CD8-positive, alpha-beta T cell (primary cell): ENCODE measurements at places on chromosomes 7 and 10.
A peak's percentile ranks its signal among the peaks of the same experiment; 100 is the strongest.

GRCh38 chr7:87797798-87798403, 78.3 kb downstream of the SLC25A40 start:
- DNase-seq = no peak

DNA sequence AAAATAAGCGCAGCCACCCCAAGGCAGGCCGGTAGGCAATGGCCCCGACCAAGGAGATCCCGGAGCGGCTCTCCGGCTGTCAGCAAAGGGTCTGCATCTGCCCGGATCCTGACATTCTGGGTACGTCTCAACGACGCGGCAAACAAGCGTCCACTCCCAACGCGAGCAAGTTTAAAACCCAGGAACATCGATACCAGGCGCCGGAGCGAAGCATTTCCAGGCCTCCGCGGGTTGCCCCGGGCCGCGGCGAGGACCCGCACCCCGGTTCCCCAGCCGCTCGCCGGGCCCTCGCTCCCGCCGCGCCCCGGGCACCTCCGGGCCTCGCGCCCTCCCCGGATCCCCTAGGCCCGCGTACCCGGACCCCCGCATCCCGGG, 453 bp downstream of the URGCP start:
- DNase-seq = no peak

DNA sequence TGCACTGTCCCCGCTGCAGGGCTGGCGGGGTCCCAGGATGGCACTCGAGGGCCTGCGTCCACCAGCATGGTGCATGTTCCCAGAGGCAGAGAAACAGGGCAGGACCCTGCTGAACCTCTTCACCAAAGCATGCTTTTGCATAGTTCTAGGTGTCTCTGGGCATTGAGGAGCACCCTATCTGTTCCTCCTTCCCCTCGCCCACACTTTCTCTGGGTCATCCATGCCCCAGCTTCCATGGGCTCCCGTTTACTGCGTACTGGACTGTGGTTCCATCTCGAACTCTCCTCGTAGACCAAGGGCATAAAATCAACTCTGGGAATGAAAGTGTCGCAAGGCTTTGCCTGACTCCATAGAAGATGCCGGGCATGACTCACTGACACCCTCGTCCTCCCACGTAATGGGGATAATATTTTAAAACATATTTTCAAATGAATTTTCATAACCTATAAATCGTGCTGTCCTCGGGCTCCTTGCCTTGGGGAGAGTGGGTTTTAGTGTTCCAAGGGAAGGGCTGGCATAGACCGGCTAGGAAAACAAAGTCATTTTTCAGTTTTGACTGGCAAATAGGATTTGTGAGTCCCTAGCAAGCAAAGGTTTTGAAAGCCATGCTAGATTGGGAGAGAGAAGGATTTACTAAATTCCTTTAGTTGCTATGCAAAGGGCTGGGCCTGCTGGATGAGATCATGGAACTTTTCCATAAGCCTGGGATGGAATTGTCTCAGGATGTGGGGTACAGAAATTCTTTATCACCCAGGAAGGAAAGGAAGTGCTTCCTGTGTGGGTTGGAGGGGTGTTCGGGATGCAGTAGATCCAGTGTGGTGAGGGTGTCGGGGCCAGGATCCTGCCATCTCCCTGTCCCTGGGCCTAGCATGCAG, 498.7 kb upstream of the MKI67 start:
- no peak for DNase-seq

GRCh38 chr7:141700848-141701371, 1.1 kb downstream of the DENND11 start:
- DNase-seq = no peak

DNA sequence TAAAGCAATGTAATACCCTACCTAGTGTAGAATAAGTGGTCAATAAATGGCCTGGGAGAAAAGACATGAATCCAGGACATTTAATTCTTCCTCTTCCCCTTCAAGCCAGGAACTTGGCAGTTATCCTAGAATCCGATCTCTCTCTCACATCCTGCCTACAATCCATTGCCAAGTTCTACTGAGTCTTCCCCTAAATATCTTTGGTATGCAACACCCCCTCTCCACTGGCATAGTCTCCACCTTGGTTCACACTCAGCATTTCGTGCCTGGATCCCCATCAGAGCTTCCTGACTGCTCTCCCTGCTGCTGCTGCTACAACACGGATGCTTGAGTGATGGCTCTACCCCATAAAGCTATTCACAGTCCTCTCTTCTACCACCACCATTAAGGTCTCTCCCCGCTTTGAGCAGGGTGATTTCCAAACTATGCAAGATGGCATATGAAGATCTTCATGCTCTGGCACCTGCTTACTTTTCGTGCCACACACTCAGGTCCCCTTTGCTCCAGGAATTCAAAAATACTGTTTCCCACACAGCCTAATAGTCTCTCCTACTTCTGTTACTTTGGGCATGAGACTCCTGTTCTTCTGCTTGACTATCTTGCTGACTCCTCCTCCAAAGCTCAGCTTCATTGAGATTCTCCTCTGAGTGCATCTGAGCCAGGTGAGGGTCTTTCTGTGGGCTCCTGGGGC, 4.8 kb downstream of the ANK3 start:
- no peak for DNase-seq

- DNase-seq = peak; percentile 29
Measured at GRCh38 chr10:17805921-17806577, 3.1 kb upstream of the MRC1 start.

DNA sequence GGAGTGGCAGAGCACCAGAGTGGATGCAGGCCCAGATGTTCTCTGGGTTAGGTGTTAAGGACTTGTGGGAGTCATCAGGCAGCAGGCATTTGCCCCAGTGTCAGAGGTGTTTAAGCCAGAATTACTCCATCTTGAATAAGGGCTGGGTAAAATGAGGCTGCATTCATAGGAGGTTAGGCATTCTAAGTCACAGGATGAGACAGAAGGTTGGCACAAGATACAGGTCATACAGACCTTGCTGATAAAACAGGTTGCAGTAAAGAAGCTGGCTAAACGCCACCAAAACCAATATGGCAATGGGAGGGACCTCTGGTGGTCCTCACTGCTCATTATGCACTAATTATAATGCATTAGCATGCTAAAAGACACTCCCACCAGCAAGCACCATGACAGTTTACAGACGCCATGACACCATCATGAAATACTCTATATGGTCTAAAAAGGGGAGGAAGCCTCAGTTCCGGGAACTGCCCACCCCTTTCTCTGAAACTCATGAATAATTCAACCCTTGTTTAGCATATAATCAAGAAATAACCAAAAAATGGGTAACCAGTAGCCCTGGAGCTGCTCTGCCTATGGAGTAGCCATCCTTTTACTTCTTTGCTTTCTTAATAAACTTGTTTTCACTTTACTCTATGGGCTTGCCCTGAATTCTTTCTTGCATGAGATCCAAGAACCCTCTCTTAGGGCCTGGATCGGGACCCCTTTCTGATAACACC, 882 bp upstream of the LRRC61 start:
- DNase-seq = peak; percentile 57

DNA sequence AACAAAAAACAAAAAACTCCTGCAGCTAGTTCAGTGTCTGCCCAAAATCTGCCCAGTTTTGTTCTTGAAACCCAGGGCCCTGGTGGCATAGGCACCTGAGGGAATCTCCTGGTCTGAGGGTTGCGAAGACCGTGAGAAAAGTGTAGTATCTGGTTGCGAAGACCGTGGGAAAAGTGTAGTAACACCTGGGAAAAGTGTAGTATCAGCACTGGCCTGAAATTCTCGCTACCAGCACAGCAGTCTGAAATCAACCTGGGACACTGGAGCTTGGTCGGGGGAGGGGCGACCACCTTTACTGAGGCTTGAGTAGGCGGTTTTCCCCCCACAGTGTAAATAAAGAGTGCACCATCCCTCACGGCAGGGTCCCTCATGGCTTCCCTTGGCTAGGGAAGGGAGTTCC, 82.5 kb upstream of the SP4 start:
- DNase-seq = no peak

GRCh38 chr7:99827040-99827778, 604 bp upstream of the CYP3A43 start:
- DNase-seq = no peak

DNA sequence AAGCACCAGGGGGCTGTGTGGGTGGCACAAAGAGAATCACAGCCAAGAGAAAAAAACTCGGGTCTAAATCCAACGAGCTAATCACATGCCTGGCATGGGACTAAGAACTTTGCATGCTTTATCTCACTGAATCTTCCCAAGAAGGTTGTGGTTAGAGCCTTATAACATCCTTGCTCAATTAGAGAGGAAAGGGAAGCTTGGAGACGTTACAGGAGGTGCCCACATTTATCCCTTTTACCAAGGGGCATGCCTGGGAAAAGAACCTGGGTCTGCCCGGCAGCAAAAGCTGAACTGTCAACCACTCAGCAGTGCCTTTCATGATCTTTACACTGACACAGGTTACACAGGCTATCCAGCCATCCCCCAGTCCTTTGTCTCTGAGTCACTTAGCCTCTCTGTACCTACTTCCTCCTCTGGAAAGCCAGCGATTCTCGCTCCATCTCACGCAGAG, 190.1 kb downstream of the PRPF18 start:
- no peak for DNase-seq

GRCh38 chr7:10237306-10237705, 736.4 kb upstream of the PHF14 start:
- no peak for DNase-seq

DNA sequence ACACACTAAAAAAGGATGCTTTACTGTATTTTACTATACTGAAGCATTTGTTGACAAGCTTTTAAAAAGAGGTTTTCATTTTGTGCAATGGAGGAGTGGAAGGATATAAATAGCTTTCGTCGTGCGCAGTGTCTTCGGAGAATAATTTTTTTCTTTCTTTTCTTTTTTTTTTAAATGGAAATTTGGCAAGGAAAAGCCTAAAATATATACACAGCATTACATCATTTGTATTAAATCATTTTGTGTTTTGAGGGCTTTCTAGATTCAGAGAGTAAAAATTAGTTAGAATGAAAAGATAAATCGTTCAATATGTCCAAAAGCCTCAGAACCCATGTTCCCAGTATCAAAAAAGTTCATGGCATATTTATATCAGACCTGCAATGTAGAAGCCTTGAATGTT, 150.2 kb upstream of the FERD3L start:
- no peak for DNase-seq

GRCh38 chr10:116469437-116469836, 41.8 kb downstream of the PNLIPRP3 start:
- DNase-seq = no peak

DNA sequence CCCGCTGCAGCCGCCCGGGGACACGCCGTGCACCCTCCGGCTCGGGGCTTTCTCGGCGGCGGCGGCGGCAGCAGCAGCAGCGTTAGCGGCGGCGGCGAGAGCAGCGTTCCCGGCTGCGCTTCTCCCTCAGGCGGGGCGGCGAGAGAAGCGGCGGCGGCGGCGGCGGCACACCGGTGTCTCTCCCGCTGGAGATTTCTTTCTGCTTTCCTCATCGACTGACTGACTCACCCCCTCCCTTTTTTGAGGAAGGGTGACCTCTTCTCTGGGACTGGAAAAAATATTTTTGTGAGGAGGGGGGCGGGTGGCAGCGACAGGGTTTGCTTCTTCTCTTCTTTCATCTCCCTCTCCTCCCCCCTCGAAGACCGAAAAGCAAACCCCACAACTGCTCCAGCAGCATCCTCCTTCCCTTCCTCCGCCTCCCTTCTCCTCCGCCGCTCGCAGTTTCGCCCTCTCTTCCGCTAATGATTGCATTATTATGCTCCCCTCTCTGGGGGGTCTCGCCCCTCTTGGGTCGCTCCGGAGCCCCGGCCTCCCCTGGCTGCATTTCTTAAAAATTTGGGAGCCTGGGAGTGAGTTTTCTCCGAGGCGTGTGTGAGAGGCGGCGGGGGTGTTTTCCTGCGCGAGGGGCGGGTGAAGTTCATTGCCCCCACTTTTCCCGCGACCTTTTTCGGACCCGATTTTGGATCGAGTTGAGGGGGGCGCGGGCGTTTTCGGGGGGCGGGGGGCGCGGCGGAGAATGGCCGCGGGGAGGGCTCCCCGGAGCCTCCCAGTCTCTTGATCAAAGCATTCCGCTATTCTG, 411 bp downstream of the AUTS2 start:
- DNase-seq = no peak

GRCh38 chr7:37245590-37245989, 203.1 kb downstream of the ELMO1 start:
- DNase-seq = no peak

GRCh38 chr10:124500757-124501156, 39.1 kb downstream of the LHPP start:
- DNase-seq = no peak

DNA sequence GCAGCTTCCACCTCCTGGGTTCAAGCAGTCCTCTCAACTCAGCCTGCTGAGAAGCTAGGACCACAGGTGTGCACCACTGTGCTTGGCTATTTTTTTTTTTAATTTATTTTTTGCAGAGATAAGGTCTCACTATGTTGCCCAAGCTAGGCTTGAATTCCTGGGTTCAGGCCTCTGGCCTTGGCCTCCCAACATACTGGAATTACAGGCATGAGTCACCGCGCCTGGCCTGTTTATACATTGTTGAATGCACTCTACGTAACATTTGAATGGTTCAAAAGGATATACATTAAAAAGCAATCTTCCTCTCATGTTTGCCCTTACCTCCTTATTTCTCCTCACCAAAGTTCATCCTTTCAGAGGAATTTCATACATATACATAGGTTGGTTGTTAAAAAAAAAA, 7.2 kb upstream of the SNX10 start:
- no peak for DNase-seq

GRCh38 chr7:134084488-134085144, 42.5 kb upstream of the LRGUK start:
- no peak for DNase-seq

DNA sequence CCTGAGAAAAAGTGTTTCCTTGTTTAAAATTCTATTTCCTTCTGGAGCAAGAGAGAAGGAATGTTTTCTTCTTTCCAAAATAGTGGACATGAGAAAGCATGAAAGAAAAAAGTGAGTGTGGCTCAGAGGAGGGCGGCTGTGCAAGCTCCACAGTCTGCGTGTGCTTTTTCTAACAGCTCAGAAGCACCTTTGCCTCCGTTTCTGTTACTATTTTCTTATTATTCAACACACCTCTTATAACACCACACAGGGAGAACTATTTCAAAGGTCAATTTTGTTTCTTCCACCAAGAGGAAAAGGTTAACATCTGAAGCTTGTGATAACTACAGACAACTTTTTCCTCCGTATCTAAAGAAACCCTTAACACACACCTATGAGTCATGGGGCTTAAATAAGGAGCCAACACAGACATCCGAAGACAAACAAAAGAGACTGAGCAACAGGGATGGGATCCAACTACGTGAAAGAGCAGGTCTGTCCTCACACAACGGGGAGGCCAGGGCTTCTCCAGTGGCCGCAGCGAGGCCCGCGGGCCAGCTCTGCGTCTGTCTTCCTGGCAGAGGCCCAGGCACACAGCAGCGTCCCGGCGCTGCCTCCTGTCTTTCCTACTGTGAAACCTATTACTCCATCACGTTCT, 36.2 kb upstream of the NCAPG2 start:
- DNase-seq = no peak

DNA sequence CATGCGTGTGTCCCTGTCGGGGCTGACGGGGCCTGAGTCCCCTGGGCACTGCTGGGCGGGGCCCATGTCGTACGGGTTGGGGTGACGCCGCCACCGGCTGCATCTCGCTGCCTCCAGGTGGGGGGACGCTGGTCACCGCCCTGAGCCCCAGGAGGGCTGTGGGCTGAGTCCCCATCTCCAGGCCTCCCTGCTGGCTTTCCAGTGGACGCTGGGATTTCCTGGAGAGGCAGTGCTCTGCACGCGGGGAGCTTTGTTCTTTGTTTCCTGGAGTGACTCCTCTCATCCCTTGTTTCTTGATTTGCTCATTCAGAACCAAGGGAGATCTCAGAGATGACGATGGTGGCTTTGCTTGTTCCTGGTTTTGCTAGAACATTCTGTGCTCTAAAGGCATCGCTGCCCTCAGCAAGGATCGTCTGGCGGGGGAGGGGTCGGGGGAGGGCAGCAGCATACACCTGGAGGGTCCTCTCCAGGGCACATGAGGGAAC, 21.0 kb downstream of the PWWP2B start:
- DNase-seq = no peak
